Stimulated activated CD8-positive, alpha-beta memory T cell treated with anti-CD3 and anti-CD28 coated beads, Interleukin-12 subunit alpha, Interleukin-12 subunit beta, amount 100 ng/mL, for 4 hours (primary cell): ENCODE measurements at places on chromosomes 3 and 15.

GRCh38 chr15:39171944-39172368 lies 408.9 kb upstream of the THBS1 start:
- DNase-seq = no peak

GRCh38 chr3:122623031-122623829 lies 45.8 kb downstream of the PARP15 start:
- DNase-seq = no peak

DNA sequence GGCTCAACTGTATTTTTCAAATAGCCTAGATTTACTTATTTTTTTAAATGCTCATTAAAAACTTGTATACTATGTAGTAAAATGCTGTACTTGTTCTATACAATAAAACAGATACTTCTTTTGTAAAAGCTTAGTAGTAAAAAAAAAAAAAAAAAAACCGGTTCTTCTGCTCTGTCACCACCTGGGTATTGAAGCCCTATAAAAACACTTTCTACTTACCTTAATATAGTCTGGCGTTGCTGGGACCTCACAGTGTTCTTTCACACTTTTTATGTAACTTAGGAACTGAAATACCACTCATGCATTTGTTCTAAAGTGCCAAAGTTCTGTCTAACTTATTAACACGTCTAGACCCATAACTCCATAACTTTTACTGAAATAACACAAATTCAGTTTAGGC lies 61.4 kb downstream of the TASOR start:
- DNase-seq = no peak

- no peak for DNase-seq
Measured at GRCh38 chr15:88276821-88277410, 20.4 kb upstream of the NTRK3 start.

- DNase-seq = no peak
Measured at GRCh38 chr3:114764056-114764492, 383.0 kb downstream of the ZBTB20 start.

GRCh38 chr3:169430707-169431404 lies 232.7 kb downstream of the MECOM start:
- DNase-seq = no peak
